ENCODE measurements at places on chromosomes 12 and 14.

GRCh38 chr12:55985341-55985740 is 11.5 kb downstream of the RAB5B start:
- no peak for DNase-seq

DNA sequence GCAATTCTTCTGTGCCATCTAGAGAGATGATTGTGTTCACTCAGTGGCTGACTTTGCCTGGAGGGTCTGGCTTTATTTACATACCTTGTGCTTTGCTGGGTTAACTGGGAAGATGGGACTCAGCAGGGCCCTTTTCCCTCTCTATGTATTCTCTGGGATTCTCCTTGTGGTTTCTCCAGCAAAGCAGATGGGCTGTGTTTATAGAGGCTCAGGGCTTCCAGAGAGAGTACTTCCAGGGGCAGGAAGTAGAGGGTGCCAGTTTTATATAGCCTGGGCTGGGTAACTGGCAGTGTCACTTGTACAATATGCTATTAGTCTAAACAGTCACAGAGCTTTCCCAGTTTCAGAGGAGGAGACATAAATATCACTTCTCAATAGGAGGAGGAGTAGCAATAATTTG is 509.9 kb downstream of the DIO2 start:
- no peak for DNase-seq

DNA sequence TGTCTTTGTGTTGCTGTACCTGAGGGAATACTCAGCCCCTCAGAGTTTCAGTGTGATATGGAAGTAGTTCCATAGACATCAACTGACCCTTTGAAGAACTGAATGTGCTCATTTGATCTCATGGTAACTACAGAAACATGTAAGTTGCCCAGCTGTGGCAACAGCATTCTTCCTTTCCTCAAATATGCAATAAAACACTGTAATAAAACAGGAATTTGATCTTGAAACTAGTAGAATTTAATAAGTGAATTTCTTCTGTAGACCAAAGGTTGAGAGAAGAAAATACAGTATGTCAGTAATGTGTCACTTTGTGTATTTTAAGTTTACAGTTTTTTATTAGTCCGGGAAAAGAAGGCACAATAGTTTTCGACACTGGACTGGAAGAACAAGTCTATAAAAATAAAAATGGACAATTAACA is 31.9 kb downstream of the KCTD10 start:
- no peak for DNase-seq

- DNase-seq = no peak
These were observed 82.3 kb upstream of the PTGDR start for GRCh38 chr14:52185178-52185577.

DNA sequence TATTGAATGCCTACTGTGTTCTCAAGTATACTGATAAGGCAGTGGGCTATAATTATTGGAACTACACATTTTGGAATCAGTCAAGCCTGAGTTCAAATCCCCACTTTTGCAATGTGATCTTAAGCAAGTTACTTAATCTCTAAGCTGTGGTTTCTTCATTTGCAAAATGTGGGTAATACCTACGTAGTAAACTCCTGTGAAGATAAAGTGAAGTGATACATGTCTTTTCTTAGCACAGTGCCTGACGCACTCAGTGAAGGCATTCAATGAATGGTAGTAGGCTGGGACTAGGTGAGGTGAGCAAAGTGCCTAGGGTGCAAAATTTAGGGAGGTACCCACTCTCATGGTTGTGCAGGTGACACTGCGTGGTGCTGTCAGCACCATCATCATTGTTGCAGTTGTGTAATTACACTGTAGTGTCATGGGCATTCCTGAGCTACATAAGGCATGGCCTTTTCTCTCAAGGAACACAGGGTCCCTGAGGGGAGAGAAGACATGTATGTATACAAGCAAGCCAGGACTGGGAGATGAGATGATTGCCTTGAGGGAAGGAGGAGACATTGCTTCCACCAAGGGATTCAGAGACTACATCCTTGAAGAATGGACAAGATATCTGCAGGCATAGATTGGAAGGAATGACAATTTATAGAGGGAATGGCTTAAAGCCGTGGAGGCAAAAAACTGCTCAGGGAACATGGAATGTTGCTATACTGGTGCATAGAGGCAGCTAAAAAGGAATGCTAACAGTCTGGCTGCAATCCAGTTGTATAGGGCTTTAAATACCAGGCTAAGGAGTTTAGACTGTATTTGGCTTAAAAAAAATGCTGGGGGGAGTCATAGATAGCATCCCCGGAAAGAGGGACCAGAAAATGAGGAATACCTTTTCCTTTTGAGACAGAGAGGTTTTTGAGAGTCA is 129.2 kb upstream of the ARHGAP5 start:
- DNase-seq = no peak

DNA sequence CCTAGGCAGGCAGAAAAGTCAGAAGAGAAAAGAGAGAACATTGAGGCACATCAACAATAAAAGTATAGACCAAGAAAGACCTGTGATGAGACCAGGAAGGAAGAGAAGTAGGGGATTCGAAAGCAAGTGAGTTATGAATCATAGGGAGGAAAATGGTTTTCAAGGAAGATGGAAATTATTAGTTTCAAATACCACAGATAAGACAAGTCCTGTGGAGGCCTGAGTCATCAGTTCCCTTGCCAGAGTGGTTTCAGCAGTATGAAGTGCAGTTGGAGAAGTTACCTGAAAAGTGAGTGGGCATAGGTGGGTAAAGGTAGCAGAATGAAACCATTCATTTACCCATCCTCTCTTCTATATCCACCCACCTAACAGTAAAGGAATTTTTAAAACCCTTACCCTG is 25.2 kb upstream of the TSPAN8 start:
- no peak for DNase-seq

Data from posterior cingulate gyrus (tissue), 11 donors.